ENCODE measurements at places on chromosomes 12 and 14.

DNA sequence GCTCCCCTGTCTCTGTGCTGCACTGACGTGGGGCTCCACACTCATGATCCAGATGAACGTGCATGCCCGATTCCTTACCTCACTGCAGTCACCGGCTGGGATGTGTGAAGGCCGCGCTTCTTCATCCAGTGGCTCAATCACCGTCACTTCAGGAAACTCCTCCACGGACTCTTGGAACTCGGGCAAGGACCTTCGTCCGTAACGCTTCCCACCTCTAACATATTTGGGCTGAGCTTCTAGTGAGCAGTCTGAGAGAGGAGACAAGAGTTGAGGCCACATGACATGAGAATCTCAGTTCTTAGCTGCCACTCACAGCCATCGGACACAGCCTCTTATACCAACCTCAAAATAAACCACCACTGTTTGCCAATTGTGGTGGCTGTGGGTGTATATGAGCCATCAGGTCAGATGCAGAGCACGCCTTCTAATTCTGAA, 38.3 kb downstream of the NIN start:
- DNase-seq: no peak

- peak; percentile 59 for DNase-seq
Measured at GRCh38 chr12:62631471-62632410, 165.1 kb downstream of the MON2 start.

DNA sequence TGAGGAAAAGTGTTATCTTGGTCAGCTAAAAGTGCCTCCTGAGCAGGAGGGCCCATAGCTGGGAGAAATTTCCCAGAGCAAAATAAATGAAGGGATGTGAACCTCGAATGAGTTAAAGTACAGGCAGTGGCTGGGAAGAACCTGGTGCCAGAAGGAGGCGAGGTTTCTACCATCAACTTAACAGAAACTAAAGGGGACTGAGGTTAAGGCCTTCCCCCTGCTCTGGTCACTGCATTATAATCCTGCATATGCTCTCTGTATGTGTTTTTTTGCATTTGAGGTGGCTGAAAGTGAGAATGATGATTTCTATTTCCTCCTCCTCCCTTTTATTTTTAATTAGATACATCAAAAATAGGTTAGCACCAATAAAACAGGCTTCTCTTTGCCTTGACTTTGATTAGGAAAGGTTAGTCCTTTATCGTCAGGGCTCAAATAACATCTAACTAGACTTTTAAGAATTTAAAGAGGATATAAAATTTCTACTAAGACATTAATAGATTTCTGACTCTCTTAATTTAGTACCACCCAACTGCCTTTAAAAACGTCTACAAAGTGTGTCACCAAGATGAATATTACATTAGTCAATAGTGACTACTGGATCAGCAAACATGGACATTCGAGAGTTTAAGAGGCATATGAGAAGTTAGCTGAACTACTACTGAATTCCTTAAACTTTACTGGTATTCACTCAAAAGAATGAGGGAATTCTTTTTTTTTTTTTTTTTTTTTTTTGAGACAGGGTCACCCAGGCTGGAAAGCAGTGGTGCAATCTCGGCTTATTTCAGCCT, 49.2 kb downstream of the GALNT4 start:
- DNase-seq: no peak

DNA sequence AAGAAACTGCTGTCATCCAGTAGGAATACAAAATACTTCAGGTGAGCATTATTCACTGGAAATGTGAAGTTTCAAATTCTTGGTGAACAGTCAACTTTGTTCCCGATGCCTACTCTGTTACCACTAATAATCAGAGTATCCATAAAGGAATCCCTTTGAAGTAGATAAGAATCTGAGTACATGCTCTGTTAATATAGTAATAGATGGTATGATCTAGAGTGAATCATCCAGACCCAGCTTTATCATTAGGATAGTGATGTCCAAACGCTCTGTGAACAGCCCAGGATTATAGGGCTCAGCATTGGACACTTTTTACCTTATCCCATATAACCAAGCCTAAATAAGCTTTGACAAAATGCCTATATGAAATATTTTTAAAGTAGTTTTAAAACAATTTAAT, 33.3 kb downstream of the PPP2R3C start:
- DNase-seq: no peak

DNA sequence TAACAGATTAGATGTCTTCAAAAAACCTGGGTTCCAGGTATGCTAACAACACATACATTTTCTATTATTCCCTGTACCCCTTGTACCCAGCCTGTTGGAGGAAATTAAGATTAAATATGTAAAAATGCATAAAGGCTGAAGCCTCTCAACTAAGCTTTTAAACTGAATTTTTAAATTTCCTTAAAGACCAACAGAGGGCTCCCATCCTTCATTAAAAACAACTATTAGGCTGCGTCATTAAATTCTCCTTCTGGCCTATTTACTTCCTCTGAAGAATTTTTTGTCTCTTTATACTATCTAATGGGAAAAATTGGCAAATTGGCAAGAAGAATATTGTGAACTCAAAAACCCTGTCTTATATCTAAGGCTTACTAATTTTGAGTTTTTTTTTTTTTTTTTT, 21.8 kb downstream of the SENP1 start:
- DNase-seq: no peak

Data from suppressor macrophage treated with lipopolysaccharide for 1 hour (primary cell).